Ascending aorta (tissue), 2 donors: ENCODE measurements at places on chromosomes 12 and 14.

GRCh38 chr12:100554608-100555077 lies 18.8 kb upstream of the GAS2L3 start:
- DNase-seq: no peak

GRCh38 chr14:33987565-33988080 lies 36.7 kb upstream of the EGLN3 start:
- no peak for DNase-seq

GRCh38 chr12:24118668-24119067 lies 169.2 kb upstream of the SOX5 start:
- DNase-seq: no peak

DNA sequence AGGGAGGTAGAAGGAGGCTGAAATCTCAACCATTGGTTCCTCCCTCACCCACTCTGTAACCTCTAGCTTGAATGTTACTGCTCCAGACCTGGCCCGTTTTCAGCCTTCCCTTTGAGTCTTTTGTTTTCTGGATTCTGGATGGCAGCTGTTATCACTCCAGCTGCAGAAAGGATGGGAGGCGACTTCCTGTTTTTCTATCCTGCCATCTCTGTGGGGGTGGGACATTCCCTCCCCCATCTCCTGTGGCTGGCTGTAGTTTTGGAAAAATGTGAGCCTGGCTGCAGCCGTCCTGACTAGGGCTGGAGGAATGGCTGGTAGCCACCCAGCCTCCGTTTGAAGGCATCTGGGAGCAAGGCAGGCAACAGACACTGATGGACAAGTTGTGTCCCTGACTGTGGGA lies 2.9 kb upstream of the PPFIBP1 start:
- DNase-seq: no peak

DNA sequence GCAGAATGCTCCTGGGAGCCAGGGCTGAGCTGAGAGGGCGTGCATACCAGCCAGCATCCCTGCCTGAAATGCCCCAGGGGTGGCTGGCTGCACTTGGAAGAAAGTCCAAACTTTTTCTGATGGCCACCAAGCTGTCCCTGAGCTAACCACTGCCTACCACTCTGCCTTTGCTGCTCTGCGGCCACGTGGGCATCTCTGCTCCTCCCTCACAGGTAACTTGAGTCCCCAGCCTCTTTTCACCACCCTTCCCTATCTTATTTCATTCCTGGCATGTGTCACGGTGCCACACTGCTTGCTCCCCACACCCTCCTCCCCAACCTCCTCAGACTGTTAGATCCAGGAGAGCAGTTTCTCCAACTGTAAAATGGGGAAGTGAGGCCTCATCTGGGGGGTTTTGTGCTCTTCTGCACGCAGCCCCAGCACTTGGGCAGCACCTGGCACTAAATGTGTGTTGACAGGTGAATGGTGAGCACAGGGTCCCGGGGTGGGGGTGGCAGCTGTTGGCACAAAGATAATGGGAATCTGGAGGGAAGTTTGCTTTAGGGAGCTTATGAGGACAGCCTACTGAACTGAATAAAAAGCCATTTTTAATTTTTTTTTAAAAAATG lies 113.0 kb downstream of the GLT1D1 start:
- no peak for DNase-seq

DNA sequence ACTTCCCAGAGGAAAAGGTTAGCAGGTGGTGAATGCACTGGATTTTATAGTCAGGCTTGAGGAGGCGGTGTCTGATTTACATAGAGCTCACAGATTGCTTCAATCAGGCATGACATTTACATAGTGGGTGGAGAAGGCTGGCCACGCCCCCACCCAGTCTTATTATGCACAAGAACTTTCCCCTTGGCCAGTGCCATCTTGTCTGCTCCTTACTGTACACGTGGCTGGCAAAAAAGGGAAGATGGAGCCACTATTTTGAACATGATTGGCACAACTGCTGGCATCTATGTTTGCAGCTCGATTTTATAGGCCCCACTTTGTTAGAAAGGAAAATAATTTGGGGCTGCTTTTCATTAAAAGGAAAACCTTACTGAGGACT lies 10.9 kb upstream of the LGMN start:
- DNase-seq: no peak

GRCh38 chr14:64235652-64236640 lies 58.2 kb downstream of the ESR2 start:
- no peak for DNase-seq

- peak; percentile 71 for DNase-seq
Observed at GRCh38 chr12:6195665-6196535, 4.3 kb upstream of the CD9 start.
